ENCODE measurements at places on chromosomes 2 and 18.
A peak's percentile ranks its signal among the peaks of the same experiment; 100 is the strongest.

DNA sequence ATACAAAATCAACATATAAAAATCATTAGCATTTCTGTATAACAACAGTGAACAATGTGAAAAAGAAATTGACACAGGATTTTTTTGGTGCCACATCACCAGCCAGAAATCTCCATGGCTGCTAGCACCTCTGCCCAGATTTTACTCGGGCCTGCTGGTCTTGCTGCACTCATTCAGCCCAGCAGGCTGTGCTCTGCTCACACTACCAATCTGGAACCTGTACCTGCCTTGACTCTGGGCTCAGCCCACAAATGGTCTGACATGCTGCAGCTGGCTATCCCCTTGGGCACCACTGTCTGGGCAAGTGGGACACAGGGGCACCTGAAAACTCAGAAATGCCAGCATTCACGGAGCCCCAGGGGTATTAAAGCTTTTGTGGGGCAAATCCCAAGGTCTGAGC lies 392.5 kb upstream of the NRXN1 start:
- no peak for DNase-seq

- no peak for DNase-seq
Measured at GRCh38 chr2:161703863-161704262, 79.6 kb downstream of the SLC4A10 start.

DNA sequence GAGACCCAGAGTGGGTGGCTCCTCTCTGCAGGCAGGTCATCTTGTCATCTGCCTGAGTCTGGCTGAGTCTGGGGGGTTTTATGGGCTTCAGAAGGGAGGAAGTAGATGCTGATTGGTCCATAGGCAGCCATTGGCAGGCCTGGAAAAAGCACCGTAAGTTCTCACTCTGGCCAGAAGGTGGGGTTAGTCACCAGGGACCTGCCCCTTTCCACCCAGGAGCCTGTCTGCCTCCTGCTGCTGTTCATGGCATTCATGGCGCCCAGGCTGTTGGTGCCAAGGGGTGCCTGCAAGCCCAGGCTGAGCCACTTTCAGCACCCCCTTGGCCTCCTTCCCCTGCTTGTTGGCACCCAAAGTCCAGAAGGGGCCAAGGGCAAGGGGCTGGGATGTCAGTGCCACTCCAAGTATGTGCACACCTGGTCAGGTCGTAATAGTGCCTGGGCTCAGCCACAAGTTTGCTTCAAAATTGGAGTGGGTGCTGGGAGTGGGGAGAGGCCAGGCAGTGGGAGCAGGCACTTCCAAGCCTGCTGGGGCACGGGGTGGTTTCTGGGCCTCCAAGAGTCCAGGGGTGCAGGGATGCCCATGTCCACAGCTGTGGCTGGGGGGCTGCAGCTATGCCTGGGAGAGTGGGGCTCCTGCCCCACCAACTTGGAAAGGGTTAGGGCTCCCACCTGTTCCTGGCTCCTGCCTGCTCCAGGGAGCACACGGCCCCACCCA lies 178.1 kb downstream of the FAM210A start:
- DNase-seq, result no peak

- DNase-seq, result no peak
Measured at GRCh38 chr2:86703704-86704361, 16.3 kb upstream of the RMND5A start.

DNA sequence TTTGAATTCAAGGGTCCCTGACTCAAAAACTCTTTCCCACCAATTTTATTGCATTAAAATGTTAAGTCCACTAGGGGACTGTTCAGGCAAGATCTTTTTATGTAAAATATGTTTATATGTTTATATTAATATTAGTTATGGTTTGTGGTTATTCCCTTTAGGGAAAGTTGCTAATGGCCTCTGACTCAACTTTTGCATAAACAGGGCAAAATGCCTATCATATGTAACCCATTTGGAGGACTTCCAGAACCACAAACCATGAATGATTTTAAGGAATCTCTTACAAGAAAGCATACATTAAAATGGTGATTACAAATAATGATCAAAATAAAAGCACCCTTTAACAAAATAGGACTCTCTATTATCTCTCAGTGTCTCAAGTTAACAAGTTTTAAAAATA lies 1484.5 kb upstream of the ZEB2 start:
- no peak for DNase-seq

GRCh38 chr2:170098626-170099312 lies 79.2 kb upstream of the MYO3B start:
- DNase-seq, result peak; percentile 11

GRCh38 chr2:238872628-238873380 lies 24.9 kb downstream of the TWIST2 start:
- DNase-seq, result no peak

GRCh38 chr18:63131106-63131958 lies 188.2 kb downstream of the BCL2 start:
- DNase-seq, result peak; percentile 27

- DNase-seq, result no peak
Measured at GRCh38 chr18:45328296-45328695, 287.0 kb upstream of the SLC14A2 start.

DNA sequence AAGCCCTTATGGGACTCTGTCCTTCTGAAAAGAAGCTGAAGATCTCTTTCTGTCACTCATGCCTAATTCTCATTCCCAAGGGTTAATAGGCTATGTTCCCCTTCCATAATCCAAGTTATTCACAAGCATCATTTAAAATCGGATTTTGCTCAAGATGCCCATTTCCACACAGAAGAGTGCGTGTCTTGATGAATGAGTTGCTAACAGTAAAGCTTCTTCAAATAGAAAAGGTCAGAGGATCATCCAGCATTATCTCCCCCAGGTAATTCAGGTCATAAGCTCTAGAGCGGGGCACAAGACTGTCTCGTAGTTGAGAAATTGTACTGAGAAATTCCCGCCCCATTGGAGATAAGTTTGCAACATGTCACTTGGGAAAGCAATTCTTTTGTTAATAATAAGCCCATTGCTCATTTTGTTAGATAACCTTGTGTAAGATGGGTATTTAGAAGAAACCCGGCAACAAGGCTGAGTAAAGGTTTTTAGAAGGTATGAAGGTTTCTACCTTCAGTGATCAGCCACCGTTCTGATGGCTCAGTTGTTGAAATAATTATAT lies 290.7 kb upstream of the EPAS1 start:
- no peak for DNase-seq

- DNase-seq, result peak; percentile 55
Measured at GRCh38 chr2:145984580-145984979, 1464.7 kb upstream of the ZEB2 start.

- DNase-seq, result peak; percentile 59
Measured at GRCh38 chr2:241308267-241308666, 7.2 kb downstream of the HDLBP start.

- DNase-seq, result no peak
Measured at GRCh38 chr2:5740053-5740452, 47.9 kb downstream of the SOX11 start.

DNA sequence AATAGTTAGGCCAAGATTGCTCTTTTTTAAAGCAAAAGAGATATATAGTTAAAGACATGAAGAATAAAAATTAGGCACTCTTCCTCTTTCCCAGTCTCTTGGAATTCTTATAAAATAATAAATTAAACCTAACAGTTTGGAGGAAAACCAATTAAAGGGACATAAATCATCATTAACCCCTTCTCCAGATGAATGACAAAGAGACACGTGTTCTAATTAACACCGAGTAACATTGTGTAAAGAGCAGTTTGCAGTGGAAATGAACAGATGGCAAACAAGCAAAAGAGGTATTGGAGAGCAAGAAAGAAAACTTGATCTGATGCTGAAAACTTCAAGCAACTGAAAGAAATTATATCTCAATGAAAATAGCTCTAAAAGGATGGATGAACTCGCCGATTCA lies 48.4 kb downstream of the BCL2 start:
- DNase-seq, result no peak

GRCh38 chr2:71510196-71510807 lies 56.9 kb downstream of the DYSF start:
- DNase-seq, result peak; percentile 53

DNA sequence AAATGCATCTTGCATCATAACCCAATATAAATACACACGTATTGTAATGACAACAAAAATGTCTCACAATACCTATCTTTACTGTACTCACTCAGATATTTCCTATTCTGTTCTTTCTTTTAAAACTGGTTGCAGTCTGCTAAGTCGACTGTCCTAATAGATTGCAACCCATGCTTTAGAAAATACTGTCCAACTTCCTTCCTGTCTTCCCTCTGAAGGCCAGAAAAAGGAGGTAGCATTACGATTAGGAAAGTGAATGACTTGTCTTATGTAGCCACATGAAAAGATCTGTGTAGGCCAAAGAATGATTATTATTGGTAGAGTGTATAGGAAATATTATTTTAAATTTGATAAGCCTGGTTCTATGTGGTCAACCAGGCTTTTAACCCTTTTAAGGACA lies 134.1 kb downstream of the FAM210A start:
- DNase-seq, result no peak

GRCh38 chr18:51251625-51252024 lies 54.1 kb upstream of the MEX3C start:
- DNase-seq, result no peak

GRCh38 chr2:1546023-1546591 lies 132.8 kb downstream of the TPO start:
- DNase-seq, result peak; percentile 33

GRCh38 chr2:240895656-240896388 lies at the start of gene MAB21L4:
TSS of gene MAB21L4 (minus strand) at chr2:240896156. CDS start at chr2:240895997, 159 bp downstream.
- DNase-seq, result no peak

- DNase-seq, result no peak
Measured at GRCh38 chr18:65750389-65751154, at the start of gene CDH7. TSS of gene CDH7 (plus strand) at chr18:65751012. CDS start at chr18:65762843, 11,831 bp downstream.

DNA sequence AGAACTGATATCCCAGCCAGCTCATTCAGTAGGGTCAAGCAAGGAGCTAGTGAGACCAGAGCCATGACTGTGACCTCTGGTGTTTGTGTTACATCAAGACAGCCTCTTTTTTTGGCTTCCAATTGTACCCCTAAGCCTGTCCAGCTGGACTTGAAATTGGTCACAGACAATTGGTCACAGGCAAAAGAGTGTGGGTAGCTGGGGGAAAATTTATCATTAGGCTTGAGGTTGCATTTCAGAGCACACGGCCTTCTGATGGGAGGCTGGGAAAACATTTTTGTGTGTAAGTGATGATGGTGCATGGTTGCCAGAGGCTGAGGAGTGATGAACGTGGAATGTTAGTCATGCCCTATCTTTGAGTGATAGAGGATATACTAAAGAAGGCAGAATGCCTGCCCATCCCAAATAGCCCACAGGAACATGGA lies 285.1 kb upstream of the SLC14A2 start:
- DNase-seq, result peak; percentile 45

DNA sequence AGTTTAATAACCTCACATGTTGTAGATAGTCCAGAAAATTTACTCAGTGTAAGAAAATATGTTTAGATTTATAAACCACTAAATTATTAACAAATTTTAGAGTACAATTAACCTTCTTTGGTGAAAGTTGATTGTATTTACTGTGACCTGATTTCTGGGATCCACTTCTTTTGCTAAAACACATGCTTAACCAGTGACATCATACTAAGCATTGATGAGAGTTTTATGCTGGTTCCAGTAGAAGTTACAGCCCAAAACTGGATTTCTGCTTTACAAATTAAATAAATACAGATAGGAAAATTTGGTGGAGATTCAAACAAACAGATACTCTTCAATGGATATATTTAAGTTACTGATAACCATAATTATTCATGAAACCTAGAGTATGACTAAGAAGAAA lies 40.9 kb downstream of the RBBP8 start:
- DNase-seq, result peak; percentile 10

Measured in kidney glomerular epithelial cell (primary cell).